M059J (cell line): ENCODE measurements at places on chromosomes 2 and 18. TPM values are rescaled to one million over a fixed set of nuclear protein-coding genes. Genes with fewer than 3 reads are reported as not detected.

- no peak for DNase-seq
Measured at GRCh38 chr2:176592216-176592615, 323.0 kb downstream of the MTX2 start.

GRCh38 chr2:2527148-2527547 lies 196.1 kb upstream of the MYT1L start:
- peak; percentile 21 for DNase-seq

DNA sequence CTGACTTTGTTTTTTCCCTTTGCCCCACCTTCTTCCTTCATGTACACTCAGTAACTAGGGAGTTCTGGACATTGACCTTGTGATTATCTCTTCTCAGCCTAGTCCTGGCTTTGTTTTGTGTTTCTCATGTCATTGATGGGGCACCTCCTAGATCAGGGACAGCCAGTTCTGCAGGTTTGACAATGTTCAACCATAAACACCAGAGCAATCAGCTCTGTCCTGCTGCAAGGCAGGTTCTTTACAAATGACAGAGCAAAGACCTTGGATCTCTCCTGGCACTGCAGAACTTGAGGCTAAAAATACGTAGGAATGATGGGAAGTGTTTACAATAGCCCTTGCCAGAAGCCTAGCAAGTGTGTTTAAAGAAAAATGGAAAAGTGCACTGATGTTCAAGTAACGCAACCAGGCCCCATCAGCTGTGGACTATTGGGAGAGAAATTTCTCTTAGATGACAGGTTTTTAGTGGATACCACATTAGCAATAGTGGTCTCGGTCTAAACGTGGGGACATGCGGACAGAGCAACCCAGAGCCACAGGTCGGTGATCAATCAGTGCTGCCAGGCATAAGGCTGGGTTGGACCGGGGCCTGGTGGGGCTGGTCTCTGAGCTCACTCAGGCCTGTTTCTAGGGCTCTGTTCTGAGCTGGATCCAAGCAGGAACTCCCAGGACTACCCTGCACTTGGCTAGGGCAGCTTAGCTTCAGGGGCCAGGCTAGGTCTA lies 76.8 kb downstream of the SOWAHC start:
- DNase-seq, result no peak

DNA sequence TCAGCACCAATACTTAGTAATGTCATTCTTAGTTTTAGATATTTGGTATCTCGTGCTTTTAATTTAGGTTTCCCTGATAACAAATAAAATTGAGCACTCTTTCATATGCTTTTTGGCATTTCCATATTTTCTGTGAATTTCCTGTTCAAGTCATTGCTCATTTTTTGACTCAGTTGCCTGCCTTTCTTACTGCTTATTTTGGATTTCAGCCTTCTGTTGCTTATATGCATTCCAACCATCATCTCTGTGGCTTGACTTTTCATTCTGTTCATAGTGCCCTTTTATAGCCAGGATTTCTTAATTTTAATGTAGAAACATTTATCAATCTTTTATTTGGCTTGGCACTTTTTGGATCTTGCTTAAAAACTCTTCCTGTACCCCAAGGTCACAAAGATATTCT lies 14.5 kb upstream of the KIF3C start:
- no peak for DNase-seq

DNA sequence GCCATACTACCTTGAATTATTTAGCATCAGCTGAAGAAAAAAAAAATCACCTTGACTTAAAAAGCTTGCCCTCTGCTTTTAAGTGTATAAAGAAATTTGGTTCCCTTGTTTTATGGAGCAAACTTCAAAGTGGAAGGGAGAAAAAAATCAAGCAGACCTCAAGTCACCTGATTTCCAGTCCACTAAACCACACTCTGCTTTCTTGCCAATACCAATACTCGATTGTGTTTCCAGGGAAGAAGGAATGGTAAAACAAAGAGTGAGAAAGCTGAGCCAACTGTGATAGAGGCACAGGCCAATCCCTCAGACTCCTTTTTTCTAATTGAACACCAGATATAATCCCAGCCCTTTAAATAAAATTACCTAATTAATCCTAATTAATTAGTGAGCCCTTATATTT lies 587.3 kb downstream of the ARHGAP15 start:
- no peak for DNase-seq

DNA sequence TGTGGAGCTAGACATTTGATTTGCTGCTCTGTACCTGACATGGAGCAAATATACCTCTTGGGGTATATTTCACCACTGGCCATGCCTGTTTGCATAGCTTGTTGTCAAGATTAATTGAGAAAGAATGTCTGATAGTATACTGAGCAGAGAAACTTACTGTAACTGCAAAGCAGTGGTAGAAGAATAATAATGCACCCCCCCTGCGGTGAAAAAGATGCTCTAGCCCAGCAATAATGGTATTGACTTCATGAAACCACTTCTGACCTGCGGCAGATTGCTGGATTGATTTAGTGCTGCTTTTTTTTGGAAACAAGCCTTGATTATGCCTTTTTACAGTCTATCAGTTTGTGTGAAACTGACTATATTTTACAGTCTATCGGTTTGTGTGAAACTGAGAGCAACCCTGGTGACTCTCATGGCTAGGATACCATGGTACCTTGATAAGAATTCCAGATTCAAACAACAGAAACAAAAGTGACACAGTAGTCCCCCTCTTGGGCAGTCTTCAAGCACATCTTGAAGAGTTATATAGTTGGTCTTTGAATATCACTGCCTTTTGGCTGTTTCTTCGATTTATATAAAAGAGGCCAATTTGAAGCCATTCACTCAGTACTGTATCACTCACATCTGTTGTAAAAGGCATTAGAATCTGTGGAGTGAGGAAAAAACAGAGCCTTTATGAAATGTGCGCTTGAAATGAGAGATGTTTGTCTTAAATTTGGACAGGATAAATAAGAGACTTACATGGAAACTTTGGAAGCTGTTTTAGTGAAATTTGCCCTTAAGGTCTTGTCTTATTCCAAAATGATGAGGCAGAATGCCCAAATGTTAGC lies 102.5 kb downstream of the FMNL2 start:
- DNase-seq, result no peak

DNA sequence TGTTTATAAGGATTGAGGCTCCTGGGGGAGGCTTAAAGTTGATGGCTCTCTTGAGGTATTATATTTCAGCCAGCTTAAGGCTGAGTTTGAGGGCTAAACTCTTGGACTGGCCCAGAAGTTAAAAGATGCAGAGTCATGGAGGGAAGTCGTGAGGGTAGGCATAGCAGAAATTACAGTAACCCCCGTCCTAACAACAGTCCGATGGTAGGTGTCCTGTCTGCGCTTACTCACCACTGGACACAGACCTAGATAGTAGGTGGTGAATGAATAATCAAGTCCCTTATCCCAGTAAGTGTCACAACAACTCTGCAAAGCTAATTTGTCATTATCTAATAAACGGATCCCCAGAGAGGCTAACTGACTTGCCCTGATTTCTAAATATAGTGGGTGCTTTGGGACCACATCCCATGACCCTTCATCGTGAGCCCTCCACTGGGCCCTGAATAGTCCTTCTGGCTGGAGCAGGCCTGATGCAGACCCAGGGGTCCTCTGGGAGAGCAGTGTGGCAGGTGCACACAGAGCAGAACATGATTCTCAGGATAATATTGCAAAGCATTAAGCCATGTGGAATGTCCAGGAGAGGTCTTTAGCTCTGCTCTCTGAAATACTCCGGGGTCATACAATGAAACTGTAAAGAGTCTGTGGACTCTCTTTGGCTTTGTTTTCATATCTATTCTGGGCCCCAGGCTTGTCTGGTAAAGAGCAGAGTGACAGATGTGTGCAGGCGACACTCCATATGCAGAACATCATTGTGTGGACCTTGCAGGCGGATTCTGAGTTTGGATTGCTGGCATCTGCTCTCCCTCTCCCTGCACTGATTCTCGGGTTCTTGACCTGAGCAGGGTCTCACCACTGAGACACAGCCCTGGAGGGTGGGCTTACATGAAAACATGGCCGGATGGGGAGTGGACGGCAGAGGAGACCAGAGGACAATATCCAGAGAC lies 98.1 kb downstream of the RNF144A start:
- DNase-seq, result no peak

The IL1RN gene
- total RNA-seq, result 0.05 TPM in 1 of 2 replicates, not detected in the other

The EMILIN1 gene
- total RNA-seq, result 0.17 TPM in 1 of 2 replicates, not detected in the other

DNA sequence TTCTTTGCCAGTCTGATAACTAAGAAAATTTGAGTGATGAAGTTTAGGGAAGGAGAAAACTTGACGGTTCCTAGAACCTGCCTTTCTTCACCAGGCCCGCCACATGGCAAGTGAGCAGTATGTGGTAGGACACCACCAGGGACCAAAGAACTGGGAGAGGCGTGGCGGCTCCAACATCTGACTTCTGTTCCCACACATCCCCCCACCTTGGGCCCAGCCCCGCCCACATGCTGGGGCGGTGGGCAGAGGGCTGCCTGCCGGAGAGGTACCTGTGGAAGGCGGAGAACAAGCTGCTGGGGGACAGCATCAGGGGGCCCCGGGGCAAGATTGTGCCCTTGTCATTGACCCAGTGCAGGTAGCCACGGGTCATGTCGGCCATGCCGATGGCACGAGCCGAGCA lies 75.0 kb downstream of the EMILIN2 start:
- DNase-seq, result no peak

The CCDC74B gene
- total RNA-seq, result 4.2 and 5.8 TPM in 2 replicates

The SCG2 gene
- 14.0 and 18.0 TPM in 2 replicates for total RNA-seq

GRCh38 chr2:158716921-158717320 lies 78.2 kb upstream of the DAPL1 start:
- DNase-seq, result no peak

DNA sequence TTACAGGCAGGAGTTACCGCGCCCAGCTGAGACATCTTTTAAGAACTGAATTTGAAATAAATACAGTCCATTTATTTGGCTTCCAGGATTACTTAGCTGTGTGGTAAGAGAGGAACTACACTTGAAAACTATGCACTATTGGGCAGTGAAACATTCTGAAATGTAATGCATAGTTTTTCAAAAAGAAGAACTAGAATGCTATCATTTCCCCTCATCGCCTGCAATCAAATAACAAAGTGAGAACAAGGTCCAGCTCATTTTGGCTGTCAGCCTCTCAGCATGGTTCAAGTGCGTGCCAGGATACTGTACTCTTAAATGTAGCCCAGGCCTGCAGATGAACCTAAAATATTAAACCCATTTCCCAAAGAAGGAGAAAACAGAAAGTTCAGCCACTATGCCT lies 76.6 kb upstream of the ARL5A start:
- no peak for DNase-seq

The LTBP1 gene
- total RNA-seq, result 4.4 and 9.2 TPM in 2 replicates

The ZNF532 gene
- 52.2 and 60.9 TPM in 2 replicates for total RNA-seq

DNA sequence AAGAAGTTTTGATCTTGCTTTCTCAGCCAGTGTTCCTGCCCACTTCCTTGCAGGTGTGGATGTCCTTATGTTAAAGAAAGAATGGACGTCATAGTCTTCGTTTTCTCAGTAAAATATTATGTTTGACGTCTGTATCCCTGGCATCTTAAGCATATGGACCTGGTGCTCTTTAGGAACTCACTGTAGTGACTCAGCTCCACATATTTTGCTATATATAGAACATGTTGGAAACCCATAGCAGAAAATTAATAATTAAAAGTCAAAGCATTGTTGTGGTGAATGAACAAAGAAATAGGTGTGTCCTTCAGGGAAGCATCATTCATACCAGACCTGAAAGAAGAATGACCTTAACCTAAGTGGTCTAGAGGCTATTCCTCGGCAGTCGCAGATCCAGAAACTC lies 196.1 kb downstream of the MCFD2 start:
- DNase-seq, result no peak

DNA sequence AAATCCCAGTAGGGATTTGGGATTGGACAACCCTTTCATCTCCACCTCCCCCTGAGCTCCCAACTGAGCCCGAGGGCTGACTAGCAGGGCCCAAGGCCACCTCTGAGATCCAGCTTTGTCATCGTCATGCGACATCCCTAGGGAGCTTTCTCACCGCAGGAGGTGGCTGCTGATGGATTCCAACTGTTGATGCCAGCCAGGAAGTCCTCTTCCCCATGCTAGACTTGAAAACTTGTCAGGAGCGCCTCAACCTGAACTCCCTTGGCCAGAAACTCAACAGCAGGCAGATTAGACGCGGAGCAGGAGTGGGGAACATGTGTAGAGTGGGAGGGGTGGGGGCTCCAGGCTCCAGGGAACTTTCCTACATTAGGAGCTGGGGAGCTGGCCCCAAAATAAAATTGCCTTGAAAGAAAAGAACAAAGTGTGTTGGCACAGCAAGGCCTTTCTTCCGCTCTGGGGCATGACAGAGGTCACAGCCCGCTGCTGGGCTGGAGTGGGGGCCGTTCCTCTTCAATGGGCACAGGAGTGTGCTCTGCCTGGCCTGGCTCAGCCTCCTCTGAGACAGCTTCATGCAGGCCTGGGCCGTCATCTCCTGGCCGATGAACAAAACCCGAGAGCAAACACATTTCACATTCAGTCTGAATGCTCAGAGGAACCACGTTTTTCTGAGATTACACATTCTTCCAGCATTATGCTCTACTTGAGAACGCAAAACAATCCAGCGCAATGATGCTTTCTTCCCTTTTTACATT lies 34.5 kb downstream of the EMILIN2 start:
- DNase-seq, result no peak
